ENCODE measurements at places on chromosomes 13 and 19. TPM values are rescaled to one million over a fixed set of nuclear protein-coding genes. Genes with fewer than 3 reads are reported as not detected.

DNA sequence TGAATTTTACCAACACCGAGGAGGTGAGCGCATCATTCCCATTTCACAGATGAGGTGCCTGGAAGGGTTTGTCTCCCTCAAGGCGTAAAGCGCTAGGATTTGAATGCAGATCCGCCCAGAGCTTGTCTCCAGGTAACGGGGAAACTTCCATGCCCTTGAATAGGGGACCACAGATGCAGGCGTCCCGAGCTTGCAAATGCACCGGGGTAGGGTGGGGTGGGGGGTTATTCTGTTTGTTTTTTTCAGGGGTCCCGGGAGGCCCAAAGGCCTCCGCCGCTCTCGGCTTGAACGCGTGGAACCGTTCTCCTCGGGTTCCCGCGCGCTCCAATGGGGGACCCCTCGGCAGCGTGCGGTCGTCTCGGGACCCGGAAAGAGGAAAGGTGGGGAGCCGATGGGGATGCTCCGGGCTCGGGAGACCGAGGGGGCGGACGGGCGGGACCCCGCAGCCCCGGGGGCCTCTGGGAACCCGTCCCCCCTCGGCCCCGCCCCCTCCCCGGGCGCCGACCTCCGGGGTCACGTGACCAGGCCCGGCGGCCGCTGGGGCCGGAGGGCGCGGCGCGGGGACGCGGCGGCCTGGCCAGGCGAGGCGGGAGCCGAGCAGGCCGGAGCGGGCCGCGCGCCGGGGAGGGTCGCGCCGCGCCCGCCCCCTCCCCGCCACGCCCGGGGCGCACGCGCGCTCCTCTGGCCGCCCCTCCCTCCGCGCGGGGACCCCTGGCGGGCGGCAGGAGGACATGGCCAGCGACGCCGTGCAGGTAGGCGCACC is at the start of gene PKN1:
Gene PKN1 (plus strand): TSS at position 516 of the 763 bp plus-strand sequence. CDS start 216 bp downstream, at position 732.
- DNase-seq = peak; percentile 86

GRCh38 chr19:4748185-4748584 is 24.5 kb upstream of the DPP9 start:
- DNase-seq = peak; percentile 48

- no peak for DNase-seq
Observed at GRCh38 chr13:93758575-93758974, 532.0 kb downstream of the GPC6 start.

DNA sequence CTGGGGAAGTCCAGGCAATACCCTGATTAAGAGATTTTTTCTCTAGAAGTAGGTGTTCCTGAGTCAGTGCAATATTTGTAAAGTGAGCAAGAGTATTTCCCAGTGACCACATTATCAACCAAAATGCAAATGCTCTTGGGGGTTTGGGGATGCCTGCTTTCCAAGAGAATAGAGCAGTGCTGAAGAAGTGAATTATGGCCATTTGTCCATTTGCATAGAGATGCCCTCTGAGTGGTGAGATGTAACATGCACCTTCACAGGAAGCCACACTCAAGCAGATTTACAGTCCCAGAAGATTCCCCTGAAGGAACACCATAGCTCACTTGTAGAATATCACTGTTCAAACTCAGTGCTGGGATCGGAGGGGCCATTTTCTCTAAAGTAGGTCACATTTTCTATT is 71.8 kb downstream of the TNFSF11 start:
- no peak for DNase-seq

GRCh38 chr19:15576526-15577156 is 38.4 kb upstream of the CYP4F8 start:
- DNase-seq = no peak

GRCh38 chr13:33945477-33945876 is 127.5 kb downstream of the RFC3 start:
- DNase-seq = no peak

GRCh38 chr13:25187596-25187995 is 15.5 kb upstream of the AMER2 start:
- no peak for DNase-seq

GRCh38 chr13:113005076-113005865 is 36.3 kb downstream of the MCF2L start:
- DNase-seq = no peak

- no peak for DNase-seq
Observed at GRCh38 chr13:43260999-43261398, 237.6 kb downstream of the DNAJC15 start.

The IFNL1 gene
- polyA plus RNA-seq = not detected

The FOSB gene
- 0.44 TPM for polyA plus RNA-seq

DNA sequence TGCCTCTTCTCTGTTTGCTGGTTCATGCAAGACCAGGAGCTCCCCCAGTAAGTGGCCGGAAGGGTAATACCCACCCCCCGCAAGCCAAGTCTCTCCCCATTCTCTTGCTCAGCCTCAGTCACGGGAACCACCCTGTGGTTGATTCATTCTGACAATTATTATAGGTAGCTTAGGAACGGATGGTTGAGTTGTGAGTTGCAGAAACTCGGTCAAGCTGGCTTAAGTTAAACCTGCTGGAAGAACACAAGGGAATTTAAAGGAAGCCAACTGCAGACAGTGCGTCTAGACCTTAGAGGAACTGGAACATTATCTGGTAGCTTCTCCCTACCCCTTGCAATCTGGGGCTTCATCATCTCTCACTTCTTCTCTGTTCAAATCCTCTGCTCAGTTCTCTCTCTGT is 8.9 kb downstream of the FPR1 start:
- DNase-seq = no peak

- no peak for DNase-seq
Observed at GRCh38 chr13:41812851-41813250, 148.1 kb downstream of the VWA8 start.

DNA sequence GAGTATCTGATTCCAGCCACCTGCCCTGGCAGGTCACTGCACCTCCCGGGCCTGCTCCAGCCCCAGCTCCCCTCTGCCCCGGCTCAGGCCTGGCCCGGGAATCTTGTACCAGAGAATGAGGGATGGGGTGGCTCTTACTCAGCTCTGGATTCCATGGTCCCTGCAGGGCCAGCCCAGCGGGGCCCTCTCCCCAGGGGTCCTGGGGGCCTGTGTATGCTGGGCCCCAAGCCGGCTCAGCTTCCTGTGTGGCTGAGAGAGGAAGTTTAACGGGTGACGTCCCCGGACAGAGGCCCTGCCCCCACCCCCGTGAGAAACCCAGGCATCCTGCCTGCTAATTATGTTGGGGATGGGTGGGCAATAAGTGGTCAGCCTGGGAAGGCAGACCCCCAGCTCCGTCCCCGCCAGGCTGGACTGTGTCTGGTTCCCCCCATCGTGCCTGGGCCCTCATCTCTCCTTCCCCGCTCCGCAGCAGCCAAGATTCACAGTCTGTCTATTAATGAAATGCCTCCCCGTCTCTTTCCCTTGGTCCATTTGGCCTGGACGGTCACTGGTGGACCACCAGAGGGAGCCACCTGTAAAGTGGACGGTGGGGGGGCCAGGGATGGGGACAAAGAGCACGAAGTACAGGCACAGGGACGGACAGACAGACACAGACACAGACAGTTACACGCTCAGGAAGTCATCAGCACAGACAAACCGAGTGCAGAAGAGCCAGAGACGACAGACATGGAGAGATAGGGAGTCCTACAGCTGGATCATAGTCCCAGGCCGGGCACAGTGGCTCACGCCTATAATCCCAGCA is at the start of gene DENND1C:
Gene DENND1C (minus strand): TSS at position 247 of the 802 bp plus-strand sequence. CDS start 92 bp downstream, at position 155.
- peak; percentile 65 for DNase-seq

The ZNF708 gene
- polyA plus RNA-seq = 4.1 TPM

The PLIN3 gene
- 67.3 TPM for polyA plus RNA-seq

The CATSPERD gene
- not detected for polyA plus RNA-seq

GRCh38 chr13:97387890-97388289 is 46.1 kb upstream of the RAP2A start:
- no peak for DNase-seq

- DNase-seq = peak; percentile 51
Observed at GRCh38 chr19:30391554-30392551, 19.7 kb downstream of the ZNF536 start.

- no peak for DNase-seq
Observed at GRCh38 chr19:5392486-5392885, 51.9 kb upstream of the PTPRS start.

GRCh38 chr13:38042771-38043170 is 173.2 kb upstream of the TRPC4 start:
- no peak for DNase-seq

DNA sequence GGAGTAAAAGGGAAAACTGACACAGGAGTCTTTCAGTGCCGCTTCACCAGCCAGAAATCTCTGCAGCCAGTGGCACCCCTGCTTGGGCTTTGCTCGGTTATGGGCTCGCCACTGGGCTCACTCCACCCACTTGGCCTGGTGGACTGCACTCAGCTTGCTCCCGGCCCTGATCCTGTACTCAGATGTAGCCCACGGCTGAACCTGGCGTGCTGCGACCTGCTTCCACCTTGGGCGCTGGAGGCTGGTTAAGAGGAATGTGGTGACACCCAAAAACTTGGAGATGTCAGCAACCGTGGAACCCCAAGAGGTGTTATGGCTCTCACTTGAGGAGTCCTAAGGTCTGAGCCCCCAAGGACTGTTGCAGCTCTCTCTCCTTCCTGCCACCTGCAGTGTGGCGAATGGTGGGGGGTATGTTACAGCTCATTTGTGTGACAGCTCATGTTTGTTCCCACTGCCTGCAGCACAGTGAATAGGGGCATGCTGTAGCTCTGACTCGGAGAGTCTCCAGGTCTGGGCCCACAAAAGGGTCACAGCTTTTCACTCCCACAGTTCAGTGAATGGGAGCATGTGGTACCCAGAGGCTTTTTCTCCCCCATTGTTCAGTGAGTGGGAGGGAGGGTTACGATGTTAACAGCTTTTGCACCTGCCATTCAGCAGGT is 1124.5 kb upstream of the ATXN8OS start:
- DNase-seq = no peak

DNA sequence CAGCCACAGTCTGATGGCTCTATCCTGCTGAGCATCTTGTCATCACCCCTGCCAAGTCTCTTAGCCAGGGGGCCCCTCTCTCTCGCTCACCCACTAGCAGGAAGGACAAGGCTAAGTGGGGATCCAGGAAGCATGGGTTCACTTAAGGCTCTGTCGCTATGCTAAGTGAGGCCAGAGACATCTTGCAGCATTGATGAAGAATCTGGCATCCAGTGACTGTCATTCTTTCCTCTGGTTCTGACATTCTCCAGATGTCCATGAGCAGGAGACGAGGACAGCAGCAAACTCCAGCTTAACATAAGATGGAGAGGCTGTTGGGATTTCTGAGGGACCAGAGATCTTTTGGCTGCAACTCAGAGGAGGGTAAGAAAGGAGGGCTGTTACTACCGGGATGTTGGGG is 230.2 kb downstream of the TSHZ3 start:
- no peak for DNase-seq

DNA sequence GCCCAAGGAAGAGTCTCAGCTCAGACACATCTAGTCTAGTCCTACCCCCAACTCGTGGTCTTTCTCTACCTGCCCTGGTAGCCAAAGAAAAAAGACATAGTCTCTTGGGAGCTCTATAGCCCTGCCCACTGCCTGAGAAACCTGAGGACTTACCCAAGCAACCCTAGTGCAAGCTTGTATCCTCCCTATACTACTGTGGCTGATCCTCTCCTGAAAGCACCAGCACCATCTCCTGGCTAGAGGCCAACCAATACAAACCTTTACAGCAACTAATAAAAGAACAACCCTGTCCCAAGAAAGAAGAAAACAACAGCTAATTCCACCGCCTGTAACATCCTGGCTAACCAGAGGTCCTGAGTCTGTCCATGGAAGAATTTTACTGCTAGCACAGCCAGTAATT is 532.4 kb downstream of the SLITRK6 start:
- no peak for DNase-seq

The FUT2 gene
- polyA plus RNA-seq = 8.2 TPM

The KANK3 gene
- polyA plus RNA-seq = 4.2 TPM

- DNase-seq = peak; percentile 20
Observed at GRCh38 chr19:23788411-23788810, 29.7 kb upstream of the ZNF681 start.

- DNase-seq = no peak
Observed at GRCh38 chr13:77696006-77696878, 1.2 kb upstream of the SLAIN1 start.

- DNase-seq = no peak
Observed at GRCh38 chr13:66367356-66367755, 862.8 kb downstream of the PCDH9 start.

The PRKCG gene
- 6.1 TPM for polyA plus RNA-seq

GRCh38 chr19:18723871-18724377 is 40.4 kb downstream of the CRTC1 start:
- no peak for DNase-seq

GRCh38 chr13:83878691-83879430 is 3.4 kb downstream of the SLITRK1 start:
- no peak for DNase-seq

DNA sequence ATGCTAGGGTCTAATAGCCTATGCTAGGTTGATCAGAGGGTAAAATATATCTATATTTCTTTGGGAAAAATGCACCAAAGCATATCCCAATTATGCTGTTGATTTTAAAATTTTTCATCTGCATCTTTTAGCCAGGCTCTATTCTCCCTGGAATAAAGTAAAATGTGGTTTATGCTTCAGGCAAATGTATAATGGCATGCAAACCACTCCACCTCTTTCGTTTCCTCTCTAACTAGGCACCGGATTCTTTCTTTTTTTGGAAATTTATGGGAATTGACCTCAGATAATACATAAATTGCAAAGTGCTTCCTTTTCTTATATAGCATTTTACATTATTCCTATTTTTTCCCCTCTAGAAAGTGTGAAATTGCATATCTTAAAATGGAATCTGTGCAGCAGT is 386.5 kb downstream of the OLFM4 start:
- DNase-seq = no peak

The C19orf33 gene
- 36.0 TPM for polyA plus RNA-seq

- no peak for DNase-seq
Observed at GRCh38 chr13:24251525-24251924, 57.9 kb upstream of the C1QTNF9 start.

DNA sequence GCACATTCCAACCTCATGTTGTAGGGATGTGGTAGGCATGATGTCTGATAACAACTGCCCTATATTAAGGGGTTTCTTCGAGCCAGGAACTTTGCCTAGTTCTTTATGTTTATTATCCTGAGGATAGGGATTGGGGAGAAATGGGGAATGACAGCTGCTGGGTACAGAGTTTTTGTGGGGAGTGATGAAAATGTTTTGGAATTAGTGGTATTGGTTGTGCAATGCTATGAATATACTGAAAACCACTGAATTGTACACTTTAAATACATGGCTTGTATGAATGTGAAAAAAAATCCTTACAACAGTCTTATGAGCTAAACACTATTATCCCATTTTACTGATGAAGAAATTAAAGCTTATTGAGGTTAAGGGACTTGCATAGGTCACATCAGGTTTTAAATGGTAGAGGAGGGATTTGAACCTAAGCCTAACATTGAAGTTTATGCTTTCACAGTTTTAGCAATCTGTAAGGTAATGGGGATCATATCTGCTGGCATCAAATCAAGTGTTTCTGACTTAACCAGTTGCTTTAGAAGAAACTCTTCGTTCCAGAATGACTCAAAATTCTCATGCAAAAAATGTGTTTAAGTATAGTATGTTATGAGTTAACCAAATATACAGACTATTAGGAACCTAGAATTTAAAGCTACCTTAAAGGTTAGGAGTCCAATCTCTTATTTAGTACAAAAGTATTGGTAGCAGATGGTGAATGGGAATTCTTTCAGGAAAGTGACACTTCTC is 61.4 kb downstream of the ERCC5 start:
- no peak for DNase-seq

The LGALS14 gene
- polyA plus RNA-seq = 0.77 TPM

- DNase-seq = no peak
Observed at GRCh38 chr13:113091891-113092775, 13.5 kb upstream of the F7 start.

The CDKN2D gene
- 4.2 TPM for polyA plus RNA-seq

- DNase-seq = peak; percentile 99
Observed at GRCh38 chr19:55088543-55089341, 13.1 kb downstream of the EPS8L1 start.
